ENCODE measurements at places on chromosomes 6 and 20.

DNA sequence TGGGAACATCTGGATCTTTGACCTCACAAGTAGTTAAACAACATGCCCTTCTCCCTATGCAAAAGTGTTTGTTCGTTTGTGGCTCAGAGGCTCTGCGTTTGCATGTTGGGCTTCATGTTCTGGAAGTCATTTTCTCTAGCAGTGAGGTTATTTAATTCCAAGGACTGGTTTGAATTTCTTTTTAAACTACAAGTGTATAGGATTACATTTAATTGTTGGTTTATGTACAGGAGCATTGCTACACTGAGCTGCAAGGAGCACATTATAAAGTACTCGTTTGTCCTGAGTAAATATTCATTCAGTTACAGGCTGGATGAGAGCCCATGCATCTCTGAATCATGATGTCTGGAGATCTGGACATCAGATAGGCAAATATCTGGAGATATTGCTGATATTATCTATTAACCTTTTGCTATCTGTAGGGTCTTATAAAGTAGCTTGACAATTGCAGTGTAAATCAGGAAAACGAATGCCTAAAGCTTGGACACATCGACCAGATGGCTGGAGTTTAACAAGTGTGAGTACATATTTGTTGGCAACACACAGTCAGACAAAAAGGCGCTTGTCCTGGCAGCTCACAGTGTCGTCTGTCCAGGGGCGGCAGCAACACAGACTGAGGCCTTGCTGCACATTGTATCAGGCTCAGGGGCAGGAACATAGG, 84.6 kb downstream of the PDE7B start:
- no peak for DNase-seq

- no peak for DNase-seq
Observed at GRCh38 chr20:35451295-35451694, 4.1 kb upstream of the CEP250 start.

DNA sequence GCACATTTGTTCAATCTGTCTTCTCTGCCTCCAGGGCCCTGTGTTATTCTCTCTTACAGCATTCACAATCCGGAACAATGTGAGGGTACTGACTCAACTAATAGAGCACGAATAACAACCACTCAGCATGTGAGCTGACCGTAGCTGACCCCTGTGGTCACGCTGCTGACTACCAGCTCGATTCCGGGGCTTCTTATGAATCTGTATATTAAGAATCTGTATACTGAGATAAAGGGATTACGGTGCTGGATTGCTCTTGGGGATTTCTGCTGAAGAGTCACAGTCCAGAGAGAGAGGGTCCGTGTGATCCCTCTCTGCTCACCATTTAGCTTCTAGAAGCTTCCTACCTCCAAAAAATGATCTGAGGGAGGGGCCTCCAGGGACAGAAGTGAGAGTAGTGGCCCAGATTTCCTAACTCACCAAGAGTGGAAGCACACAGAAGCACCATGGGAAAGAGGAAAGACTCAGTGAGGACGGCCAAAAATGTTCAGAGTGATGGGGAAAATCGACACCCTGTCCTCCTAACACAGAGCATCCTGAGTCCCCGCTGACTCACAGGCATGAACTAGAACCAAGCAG, 156.2 kb downstream of the THBS2 start:
- no peak for DNase-seq

GRCh38 chr6:42338744-42339222, 112.9 kb downstream of the TRERF1 start:
- no peak for DNase-seq

- no peak for DNase-seq
Observed at GRCh38 chr20:57445774-57446173, 54.6 kb downstream of the RBM38 start.

DNA sequence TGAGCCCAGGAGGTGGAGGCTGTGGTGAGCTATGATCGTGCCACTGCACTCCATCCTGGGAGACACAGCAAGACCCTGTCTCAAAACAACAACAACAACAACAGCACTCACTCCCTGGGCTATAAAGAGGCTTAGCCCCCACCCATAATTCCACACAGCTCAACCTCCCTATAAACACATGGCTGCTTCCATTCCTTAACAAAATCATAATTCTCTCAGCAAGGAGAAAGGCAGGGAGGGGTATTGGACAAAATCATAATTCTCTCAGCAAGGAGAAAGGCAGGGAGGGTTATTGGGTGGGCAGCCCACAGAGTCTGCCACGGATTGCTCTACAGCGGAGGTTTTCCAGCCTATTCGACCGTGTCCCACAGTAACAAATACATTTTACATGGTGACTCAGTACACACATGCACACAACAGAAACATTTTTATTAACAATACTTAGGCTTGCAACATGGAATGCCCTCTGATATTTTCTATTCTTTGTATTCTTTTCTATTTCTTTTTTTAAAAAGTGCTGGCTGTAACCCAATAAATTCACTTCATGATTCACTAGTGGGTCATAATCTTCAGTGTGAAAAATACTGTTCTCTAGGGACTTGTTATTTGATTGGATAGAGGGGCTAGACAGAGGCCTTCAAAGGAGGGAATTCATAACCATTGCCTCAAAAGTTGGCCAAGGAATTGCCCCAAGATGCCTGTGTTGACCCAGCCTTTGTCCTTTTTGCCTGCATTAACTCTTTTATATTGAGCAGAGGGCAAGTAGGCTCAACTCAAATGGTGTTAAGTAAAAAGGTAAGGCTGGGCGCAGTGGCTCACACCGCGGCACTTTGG, 50.6 kb upstream of the ZMYND8 start:
- no peak for DNase-seq

GRCh38 chr6:110353457-110354001, 4.6 kb downstream of the METTL24 start:
- DNase-seq: no peak

DNA sequence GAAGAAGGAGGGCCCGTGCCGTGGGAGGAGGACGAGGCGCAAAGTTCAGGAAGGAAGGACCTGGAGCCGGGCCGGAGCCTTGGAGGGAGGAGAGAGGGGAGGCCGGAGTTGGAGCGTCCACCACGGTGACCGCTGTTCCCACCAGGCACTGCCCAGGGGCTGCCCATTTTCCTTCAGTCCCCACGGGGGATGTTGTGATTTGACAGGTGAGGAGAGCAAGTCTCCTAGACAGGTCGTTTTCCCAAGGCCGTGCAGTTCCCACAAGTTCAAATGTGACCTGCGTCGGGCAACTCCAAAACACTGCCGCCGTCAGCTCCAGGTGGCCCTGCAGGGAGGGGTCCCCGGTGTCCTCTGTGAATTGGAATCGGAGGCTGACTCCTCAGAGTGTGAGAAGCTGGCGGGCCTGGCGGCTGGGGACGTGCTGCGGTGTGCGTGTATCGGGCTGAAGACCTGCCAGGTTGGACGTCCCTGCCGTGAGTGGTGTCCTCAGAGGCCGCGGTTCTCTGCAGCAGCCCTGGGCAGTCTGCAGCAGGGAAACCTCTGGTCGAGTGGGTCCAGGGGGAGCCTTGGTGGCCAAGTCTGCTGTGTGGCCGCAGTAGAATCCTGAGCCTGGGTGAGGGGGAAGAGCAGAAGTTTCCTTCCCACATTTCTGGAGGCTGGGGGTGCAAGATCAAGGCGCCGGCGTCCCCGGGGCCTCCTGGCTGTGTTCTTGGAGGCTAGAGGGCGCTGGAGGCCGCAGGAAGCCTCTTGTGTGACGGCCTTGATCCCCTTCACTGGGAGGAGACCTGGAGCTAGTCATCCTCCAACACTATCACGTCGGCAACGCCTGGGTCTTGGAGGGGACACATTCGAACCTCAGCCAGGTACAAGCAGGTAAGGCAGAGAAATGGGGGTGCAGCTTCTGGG, 115.1 kb upstream of the FRMD1 start:
- DNase-seq: no peak

GRCh38 chr6:30260036-30260504, 46.9 kb upstream of the TRIM26 start:
- no peak for DNase-seq

DNA sequence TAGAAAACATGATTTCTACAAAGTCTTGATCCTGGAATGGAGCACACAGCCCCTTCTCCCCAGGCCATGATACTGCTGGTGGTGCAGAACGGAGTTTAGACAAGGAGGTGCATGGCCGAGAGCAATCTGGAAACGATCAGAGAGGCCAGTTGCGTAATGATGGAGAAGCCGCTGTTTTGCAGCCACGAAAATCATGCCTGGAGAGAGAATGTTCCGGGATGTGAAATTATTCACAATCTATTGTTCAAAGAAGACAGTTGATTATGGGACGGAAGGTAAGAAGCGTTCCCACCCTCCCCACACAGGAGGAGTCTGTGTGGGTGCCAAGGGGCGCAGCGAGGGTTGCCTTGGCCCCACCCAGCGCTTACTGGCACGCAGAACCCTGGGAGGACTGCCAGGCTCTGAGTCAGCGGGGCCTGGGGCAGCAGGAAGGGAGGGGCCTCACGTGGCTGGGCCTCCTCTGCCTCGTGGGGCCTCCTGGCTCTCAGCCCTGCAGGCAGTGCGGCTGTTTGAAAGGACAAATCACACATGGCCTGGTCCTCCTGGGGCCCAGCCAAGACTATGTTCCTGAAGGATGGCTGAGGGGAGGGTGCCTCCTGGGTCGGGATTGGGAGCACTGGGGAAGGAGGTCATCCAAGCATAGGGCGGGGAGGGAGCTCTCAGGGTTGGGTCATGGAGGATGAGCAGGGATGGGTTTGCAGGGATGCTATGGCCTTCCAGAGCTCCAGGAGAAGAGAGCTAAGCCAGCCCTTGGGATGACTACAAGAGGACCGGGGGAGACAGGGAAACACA, 8.7 kb upstream of the AP5S1 start:
- peak; percentile 90 for DNase-seq

DNA sequence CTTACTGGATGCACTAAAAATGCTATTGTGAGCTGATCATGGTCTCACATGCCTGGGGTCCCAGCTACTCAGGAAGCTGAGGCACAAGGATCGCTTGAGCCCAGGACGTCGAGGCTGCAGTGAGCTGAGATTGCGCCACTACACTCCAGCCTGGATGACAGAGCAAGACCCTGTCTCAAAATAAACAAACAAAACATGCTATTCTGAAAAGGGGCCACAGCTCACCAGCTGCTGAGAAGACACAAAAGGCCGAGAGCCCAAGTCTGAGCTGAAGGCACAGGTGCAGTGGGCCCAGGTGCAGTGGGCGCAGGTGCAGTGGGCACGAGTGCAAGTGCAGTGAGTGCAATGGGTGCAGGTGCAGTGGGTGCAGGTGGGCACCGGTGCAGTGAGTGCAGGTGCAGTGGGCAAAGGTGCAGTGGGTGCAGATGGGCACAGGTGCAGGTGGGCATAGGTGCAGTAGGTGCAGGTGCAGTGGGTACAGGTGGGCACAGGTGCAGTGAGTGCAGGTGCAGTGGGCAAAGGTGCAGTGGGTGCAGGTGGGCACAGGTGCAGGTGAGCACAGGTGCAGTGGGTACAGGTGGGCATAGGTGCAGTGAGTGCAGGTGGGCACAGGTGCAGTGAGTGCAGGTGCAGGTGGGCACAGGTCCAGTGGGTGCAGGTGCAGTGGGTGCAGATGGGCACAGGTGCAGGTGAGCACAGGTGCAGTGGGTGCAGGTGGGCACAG, 16.0 kb downstream of the ZBTB46 start:
- DNase-seq: no peak

GRCh38 chr20:54600634-54601033, 125.2 kb downstream of the DOK5 start:
- DNase-seq: no peak

DNA sequence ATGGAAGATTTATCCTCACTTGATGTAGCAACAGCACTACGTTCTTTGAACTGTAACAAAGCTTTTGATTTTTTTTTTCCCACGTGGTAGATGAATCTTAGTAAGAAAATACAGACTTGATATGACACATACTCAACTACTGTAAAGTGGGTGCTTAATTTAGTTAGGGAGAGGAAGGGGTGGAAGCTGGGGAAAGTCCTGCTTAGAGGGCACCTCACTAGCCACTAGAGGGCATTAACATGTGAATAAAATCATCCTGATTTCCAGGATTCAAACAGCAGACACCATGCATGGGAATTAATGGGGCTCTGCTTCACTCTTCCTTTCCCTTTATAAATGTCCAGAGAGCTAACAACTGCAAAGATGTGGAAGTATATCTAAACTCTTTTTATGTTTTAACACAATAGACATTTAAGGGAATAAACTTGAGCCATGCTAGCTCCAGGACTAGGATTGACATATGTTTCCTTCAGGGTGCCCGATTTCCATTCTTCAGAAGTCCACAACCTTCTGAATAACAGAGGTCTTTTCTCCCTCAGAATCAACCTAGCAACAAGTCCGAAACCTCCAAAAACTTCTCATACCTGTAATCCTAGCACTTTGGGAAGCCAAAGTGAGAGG, 250.1 kb downstream of the ATXN1 start:
- DNase-seq: no peak

- no peak for DNase-seq
Observed at GRCh38 chr6:156946370-156946936, 169.3 kb downstream of the ARID1B start.

GRCh38 chr20:63740070-63740626, 572 bp downstream of the SLC2A4RG start:
- no peak for DNase-seq

DNA sequence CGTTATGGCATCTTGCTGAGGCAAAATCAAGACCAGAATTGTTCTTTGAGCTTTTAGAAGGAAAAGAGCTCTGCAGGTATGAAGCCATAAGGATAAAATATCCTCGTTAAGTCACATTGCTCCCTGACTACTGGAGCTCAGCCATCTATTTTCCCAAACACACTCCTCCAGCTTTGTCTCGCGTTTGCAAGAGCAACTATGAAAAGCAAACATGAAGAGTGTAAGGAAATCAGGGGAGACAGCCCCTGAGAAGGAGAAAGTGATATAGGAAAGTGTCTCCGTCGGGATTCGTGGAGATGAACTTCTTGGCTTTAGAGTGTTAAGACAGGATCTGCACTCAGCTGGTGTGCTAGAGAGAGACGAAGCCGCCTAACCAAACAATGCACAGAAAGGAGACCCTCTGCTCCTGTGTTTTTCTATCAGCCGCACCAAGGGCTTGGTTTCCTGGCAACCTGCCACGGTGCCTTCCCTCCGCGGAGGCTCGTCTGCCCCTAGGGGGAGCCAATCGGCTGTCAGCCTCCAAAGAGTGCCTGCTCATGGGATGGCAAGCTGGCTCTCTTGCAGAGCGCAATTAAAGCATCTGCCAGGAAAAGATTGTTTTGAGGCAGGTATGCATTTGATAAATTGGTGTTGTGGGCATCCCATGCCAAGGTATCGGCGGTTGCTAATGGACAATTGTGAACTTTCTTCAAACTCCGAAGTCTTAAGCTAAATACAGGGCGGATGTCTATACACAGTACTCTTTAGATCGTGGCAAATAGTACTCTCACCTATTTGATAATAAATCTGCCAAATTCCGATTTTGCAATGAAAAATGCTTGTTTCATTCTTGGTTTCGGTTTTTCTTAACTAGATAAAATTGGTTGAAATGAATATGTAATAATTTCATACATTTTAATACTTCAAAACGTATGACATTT, 603.2 kb downstream of the RNF144B start:
- no peak for DNase-seq

GRCh38 chr6:20056350-20056992, 155.8 kb downstream of the MBOAT1 start:
- no peak for DNase-seq

- no peak for DNase-seq
Observed at GRCh38 chr6:144931172-144932035, 646.3 kb downstream of the UTRN start.

- DNase-seq: no peak
Observed at GRCh38 chr6:34697904-34698559, 1.5 kb upstream of the ILRUN start.
